ENCODE measurements at places on chromosomes 6 and 20.

DNA sequence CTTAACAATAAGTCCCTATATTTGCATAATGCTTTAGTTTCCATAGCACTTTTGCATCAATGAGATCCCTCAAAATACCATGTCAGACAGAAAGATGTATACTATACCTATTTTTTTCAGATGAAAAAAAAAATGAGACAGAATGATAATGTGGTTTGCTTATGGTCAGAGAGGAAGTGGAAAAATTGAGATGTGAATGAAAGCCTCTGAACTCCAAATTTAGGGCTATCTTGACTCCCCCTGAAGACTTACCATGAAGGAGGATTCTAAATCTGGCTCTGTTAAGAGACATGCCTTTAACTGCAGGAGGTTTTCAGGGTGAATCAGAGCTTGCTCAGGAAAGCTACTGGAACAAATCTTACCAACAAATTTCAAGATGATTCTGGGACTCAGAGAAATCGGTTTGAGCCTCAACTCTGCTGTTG is 176.2 kb downstream of the ISM1 start:
- DNase-seq: no peak

DNA sequence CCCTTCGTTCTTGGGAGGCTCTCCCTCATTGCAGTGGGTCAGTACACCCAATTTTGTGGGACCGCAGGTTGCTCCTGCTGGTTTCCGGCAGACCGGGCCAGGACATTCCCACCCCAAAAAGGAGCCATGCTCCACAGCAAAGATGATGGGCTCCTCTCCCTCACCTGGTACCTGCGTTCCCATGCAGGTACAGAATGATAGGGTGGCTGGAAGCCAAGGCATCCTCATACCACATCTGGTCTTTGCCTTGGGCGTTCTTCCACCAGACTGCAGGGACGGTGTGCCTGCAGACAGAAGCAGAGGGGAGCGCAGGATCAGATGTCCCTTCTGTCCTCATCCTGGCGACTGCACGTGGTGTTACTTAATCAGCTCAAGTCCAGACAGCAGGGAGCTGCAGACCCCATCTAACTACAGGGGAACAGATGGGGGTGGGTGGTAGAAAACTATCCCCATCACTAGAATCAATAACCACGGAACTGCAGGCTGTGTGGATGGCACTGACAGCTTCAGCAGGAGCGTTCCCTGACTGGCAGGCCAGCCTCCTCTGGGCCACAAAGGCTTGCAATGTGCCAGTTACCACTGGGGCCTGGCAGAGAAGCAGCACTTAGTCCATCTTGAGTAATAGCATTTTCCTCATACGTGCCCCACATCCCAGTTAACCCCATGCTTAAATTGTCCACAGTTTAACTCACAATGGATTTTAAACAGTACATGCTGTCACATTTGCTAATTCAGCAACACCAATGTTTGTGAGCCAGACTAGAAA is 70.4 kb downstream of the ABHD12 start:
- DNase-seq: no peak

- DNase-seq: no peak
Observed at GRCh38 chr6:16544006-16544405, 217.3 kb downstream of the ATXN1 start.

DNA sequence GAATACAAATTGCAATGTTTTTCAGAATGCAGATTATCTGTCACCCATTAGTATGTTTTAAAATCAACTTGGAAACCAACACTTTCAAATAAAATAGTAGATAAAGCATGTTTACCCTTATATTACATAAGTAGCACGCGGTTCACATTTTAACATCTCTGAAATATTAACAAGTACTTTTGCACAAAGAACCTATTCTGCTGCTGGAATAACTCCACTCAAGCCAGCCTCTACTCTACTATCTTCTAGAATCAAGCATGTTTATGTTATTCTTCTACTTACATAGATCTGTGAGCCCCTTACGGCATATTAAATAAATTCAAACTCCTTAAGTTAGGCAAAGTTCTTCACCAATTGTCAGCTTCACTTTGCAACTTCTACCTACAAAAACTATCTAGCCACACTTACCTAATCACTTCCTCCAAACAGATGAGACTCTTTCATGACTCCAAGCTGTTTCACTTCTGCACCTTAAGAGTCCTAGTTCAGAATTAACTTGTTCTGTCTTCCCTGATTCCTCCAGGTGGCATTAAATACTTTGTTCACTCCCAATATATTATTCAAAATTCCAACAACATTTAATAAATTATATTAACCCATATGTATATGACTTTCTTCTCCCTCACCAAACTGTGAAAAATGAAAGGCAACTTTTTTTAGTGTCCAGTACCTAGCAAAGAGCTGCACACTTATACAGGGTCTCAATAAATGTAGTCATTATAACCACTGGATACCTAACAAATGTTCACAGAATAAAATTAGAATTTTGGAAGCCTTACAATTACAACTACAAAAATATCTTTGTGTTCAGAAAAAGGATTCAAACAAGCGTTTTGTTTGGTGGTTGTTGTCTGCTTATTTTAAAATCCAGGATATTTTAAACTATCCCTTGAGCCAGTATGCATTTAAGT is 12.1 kb downstream of the CEP85L start:
- DNase-seq: no peak

DNA sequence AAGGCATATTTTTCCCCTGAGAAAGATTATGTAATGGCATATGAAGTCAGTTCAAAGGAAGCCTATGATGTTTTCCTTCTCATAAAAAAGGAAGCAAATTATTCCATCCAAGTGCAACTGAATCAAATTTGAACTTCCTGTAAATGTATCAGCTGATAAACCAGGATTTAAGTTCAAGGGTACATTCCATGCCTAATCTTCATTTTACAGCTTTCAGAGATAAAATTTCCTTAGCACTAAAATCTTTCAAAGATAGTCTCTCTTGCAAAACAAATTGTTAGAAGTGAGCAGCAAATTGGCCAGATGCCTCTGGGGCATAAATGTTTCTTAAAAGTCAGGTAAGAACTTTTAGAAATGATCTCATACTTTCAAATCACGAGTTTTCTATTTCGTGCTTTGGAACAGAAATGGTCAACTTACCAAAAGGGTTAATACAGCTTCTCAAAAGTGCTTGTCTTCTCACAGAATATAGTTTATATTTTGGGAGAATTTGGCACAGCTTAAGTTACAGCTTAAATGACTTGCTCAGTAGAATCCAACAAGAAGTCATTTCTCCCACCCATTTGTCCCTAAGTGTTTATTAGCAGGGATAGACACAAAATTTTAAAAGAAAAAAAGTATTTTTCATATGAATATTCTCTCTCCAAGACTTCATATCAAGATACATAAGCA is 2.7 kb upstream of the TCF21 start:
- no peak for DNase-seq

DNA sequence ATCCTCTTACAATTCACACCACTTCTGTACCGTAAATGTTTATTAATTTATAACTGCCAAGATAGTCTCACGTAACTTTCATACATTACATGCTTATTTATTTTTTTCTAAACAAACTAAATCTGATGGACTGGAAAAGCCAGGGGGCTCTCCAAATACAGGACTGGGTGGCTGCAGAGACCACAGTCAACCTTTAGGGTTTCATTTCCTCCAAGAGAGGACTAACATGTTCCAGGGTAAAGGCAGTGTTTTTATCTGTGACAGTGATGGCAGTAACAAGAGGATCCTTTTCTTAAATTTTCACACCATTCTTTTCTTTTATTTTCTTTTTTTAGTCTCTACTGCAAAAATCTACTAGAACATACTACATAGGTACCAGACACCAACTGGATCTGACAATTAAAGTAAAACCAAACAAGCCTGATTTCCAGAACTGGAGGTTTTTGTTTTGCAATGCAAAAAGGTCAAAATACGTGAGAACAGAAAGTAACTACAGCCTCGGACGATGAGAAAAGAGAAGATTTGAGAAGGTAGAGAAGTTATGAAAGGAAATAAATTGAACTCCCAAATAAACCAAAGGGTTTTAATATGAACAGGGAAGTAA is 1.2 kb downstream of the LMBRD1 start:
- no peak for DNase-seq

DNA sequence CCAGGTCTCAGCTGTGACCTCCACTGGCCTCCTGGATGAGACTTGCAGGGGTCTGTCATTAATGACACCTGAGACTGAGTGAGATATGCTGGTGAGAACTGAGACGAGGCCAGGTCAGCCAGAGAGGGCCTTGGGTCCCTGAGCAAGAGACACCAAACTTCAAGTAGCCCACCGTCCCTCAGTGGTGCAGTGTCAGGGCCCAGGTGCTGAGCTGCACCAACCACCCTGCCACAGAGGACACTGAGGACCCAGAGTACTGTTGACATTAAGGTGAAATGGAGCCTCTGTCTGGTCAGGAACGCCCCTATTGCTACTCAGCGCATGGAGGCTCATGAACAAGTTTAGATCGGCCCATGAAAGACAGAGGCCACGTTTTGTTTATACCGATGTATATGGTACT is 64.1 kb upstream of the SCP2D1 start:
- DNase-seq: no peak

DNA sequence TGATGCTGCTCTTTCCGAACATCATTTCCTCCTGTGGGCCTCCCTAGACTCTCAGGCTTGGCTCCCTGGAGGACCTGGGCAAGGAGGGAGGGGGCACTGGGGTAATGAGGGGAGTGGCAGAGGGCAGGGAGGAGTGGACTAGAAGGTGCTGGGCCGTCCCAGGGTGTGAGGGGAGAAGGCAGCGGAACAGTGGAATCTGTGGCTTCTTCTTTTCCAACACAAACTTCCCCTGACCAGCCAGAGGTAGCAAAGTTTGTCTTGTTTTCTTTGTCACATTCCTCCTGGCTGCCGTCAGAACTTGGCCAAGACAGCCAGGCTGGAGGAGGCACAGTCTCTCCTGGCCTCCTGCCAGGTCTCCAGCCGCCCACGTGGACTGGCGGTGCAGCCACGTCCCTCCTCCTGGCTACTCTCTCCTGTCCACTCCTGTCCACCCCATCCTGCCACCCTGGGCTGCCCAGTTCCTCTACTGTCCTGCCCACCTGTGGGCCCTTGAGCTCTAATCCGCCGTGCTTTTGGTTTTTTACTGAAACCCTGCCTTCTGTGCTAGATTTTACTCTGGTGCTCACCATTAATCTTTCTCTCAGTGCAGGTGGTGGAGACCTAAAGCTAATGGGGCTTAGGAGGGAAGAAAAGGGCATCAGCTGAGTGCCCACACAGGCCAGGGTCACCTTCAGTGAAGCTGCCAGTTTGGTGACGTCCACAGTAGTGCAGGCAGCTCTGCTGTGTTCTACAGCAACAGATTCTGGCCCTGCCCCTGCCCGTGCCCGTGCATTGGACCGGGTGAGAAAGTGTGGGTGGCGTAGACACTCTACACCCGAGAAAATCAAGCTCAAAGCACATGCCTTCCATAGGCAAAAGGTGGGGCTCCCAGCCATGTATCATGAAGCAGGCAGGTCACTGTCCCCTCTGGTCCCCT is 2.8 kb upstream of the CDSN start:
- no peak for DNase-seq

- DNase-seq: no peak
Observed at GRCh38 chr6:108568551-108569305, 8.0 kb downstream of the FOXO3 start.

- no peak for DNase-seq
Observed at GRCh38 chr6:12048609-12049008, 36.5 kb downstream of the HIVEP1 start.

Data from activated CD4-positive, alpha-beta T cell treated with anti-CD3 and anti-CD28 coated beads for 4 hours (primary cell).